ENCODE measurements at places on chromosomes 7 and 10.

DNA sequence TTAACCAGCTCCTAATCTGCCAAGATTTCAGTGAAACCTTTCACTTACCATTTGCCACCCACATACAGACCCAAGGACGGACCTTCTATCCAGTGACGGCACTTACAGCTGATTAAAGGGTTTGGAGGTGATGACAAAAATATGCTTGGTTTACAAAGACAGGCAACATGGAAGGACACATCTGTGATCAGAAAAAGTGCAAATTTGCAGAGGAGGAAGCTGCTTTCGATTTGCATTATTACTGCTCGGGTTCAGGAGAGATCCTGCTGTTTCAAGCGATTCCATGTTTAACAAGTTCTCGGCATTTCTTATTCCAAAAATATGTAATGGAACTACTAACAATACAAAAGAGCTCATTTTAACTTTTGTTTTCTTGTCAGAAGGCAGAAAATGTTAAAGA, 109.0 kb downstream of the JAZF1 start:
- DNase-seq, result no peak

GRCh38 chr10:9262770-9263169, 1208.3 kb downstream of the GATA3 start:
- no peak for DNase-seq

DNA sequence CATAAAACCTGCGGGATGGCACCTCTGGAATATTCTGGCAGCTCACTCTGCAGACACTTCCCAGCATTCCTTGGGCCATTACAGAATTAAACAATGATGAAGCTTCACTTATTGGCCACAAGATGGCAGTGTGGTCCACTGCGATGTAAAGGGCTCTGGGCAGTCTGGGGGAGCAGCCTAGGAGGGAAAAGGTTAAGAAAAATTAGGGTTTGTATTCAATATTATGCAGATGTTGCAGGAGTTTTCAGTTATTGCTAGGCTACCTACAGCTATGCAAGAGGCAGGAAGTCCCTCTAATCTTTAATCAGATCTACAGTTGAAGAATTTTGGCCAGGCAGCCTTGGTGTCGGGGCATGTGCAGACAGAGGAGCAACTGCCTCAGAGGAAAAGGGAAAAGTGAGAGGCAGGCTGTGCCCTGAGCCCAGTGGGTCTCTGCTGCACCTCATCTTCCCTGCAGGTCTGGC, 233.2 kb upstream of the PRSS1 start:
- DNase-seq, result peak; percentile 33

- DNase-seq, result no peak
These were observed 58.3 kb downstream of the INPP5A start for GRCh38 chr10:132595854-132596253.

GRCh38 chr7:46282155-46282554, 361.1 kb upstream of the IGFBP3 start:
- DNase-seq, result no peak

- DNase-seq, result no peak
These were observed 190.0 kb downstream of the CFTR start for GRCh38 chr7:117669818-117670217.

DNA sequence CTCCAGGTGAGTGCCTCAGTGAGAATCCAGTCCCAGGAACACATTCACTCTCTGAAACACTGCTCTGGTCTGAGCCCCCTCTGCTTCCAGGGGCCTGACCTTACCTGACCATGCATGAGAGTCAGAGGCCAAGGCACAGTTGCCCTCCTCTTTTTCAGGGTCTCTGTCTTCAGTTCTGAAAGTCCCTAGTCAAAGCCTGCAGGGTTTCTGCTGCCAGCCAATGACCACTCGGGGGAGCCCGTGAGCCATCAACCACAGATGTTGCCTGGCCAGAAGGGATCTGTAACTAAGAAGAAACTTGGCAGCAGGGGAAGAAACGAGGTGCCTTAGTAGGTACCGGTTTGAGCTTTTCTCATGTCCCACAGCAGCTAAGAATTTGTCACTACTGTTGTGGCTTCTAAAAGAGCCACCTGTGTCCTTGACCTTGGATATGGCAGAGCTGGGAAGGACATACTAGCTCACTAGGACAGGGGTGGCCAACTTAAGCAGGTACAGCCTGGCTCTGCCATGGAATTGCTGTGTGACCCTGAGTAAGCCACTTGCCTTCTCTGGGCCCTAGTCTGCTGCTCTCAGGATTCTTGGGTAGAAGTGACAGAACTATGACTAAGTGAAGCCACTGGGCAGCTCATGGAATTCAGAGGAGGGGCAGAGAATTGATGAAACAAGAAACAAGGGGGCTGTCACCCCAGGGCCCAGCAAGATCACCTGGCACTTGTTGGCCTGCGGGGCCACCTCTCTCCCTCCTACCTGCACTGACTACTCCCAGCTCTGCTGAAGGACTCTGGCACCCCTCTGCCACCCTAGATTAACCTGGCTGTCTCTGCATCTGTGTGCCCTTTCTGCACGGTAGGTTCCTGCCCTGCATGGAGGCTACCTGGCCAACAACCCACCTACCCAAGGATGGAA, 83.8 kb upstream of the GPR26 start:
- DNase-seq, result peak; percentile 39

- no peak for DNase-seq
These were observed 67.5 kb downstream of the CLIP2 start for GRCh38 chr7:74356589-74357315.

GRCh38 chr7:66920769-66921395, at the start of gene TMEM248:
TMEM248 (plus strand) TSS chr7:66921225; CDS start chr7:66941866, 20,641 bp downstream.
- peak; percentile 57 for DNase-seq

DNA sequence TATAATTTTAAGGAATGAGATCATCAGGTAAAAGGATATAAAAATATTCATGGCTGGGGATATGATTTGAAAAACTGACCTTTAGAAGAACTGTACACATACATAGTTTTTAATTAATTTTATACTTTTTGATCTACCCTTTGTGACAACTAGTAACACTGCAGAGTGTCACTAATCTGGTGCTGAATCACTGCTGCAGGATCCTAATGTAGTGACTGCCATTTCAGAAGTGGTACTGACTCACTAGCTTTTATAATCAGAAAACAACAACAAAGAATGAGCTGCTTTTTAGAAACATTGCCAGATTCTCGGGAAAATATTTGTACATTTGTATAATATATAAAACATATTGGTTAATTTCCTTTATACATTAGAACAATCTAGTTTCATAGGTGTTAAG, 110.4 kb downstream of the HIPK2 start:
- DNase-seq, result no peak

DNA sequence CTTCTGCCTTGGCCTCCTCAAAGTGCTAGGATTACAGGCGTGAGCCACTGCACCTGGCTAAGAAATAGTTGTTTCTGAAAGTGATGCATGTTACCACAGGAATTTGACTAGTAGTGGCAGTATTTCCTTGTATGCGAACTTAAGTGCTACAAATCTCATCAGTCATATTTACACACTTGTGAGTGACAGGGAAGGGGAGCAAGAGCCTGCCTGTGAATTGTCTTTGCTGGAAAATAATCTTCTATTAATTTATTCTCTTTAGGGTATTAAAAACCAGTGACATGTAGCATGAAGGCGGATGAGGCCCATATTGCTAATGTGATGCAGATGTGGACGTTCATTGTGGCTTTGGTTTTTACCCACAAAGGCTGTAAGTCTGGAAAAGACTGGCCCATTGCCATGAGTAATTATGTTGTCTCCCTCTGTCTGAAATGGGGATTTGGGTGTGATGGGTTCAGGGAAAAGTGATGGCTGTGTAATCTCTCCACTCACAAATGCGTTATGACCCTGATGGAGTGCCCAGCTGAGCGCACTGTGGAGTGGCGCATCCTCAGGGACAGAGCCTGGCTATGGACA, 97.6 kb downstream of the CCNY start:
- DNase-seq, result peak; percentile 73

DNA sequence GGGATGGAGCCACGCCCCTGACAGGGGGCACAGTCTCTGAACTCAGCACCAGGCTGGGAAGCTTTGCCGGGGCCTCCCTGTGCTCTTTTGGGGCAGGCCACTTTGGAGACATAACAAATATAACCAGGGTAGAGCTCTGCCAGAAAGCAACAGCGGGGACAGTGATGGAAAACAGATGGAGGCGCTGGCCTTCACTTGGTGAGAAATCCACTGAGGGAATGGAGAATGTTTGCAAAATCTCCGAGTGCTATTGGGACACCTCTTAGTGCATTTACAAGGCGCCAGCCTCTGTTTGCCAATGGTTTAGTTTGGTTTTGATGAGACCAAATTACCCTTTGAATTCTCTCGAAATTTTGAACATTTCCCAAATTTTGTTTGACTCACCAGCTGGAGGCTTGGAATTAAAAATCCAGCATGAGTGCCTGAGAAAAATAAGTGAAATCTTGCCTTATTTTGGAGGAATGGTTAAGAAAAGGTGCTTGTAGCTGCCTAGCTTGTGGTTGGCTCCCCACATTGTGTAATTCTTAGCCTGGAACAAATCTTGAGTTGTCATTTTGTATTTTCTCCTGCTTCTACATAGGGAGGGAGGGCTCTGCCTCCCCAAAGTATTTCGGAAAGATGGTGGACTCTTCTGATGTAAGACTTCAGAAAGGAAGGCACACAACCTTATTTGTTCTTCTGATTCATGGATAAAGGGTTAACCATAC, 980.5 kb downstream of the LRMDA start:
- DNase-seq, result peak; percentile 83

GRCh38 chr10:43683451-43684291, 35.0 kb upstream of the ZNF32 start:
- no peak for DNase-seq

DNA sequence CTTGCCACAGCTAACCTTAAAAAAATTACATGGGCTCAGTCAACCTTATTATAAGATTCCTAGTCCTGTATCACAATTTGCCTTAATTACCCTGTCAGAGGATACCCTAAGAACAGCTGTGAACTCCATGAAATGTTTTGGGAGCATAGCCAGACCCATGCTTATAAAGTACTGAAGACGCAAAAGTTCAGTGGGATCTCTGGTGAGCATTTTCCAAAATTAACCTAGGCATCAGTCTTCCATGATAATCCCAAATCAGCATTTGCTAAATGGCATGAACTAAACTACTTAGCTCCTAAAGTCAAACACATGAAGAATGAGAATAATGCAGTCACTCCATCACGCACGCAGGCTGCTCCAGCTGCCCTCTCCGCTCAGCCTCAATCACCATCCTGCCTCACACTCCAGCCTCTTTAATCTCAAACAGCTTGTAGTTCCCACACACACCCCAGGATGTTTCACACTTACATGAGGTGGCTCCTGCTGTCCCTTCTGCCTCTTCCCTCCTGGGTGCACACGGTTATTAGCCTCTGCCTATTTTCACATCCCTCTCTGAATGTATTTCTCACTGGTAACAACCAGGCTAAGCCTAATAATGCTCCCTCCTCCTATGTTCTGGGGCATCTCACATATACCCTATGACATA, 15.3 kb downstream of the IGF2BP3 start:
- no peak for DNase-seq

DNA sequence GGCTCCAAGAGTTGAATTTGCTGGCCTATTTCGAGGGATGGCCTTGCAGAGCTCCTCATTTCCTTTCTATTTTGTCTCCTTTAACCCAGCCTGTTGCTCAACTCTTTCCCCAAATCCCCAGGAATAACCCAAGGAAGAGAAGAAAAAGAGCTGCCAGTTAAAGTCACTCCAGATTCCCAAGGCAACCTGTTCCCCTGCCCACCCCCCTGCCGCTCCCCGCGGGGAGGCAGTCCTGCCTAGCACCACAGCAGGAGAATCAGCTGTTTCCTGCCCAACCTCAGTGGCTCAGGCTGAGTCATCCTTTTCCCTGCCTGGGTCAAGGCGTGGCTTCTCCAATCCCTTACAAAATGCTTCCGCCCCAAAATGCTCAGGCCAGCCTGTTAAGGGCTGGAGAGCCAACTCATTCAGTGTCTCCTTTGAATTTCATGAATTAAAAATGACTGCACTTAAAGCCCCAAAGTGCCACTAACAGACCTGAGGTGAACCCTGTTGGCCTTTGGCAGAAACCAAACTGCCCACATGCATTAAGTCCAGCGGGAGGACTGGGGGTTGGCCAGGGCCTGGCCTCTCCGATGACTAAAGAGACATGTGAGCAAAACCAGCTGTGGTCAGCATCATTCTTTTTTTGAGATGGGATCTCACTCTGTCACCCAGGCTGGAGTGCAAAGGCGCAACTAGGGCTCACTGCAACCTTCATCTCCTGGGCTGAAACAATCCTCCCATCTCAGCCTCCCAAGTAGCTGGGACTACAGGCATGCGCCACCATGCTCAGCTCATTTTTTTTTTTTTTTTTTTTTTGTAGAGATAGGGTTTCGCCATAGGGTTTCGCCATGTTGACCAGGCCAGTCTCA, 83.2 kb upstream of the KIF5B start:
- DNase-seq, result peak; percentile 93

GRCh38 chr7:31549611-31550010, 35.7 kb downstream of the ITPRID1 start:
- DNase-seq, result no peak

DNA sequence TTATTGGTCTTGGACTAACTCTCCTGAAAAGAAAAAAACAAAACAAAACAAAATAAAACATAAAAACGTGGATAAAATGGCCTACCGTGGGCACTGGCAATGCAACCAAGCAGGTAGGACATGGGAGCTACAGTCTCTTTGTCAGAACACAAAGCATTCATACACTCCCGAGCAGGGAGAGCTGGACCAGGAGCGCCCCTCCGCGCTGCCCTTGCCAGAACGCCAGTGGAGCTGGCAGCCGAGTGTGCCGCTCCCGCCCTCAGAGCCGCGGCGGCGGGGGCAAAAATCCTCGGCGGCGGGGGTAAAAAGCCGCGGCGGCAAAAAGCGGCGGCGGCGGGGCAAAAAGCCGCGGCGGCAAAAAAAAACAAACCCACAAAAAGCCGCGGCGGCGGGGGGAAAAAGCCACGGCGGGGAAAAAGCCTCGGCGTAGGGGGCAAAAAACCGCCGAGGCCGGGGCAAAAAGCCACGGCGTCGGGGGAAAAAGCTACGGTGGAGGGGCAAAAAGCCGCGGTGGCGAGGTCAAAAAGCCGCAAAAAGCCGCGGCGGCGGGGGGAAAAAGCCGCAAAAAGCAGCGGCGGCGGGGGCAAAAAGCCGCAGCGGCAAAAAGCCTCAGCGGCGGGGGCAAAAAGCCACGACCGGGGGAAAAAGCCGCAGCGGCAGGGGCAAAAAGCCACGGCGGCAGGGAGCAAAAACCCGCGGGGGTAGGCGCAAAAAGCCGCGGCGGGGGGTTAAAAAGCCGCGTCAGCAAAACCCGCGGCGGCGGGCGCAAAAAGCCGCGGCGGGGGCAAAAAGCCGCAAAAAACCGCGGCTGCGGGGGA, 418.1 kb downstream of the ZNF716 start:
- no peak for DNase-seq

All from GM04504 (cell line).